A549 treated with CORT108297 at 1 μM for 4 hours (cell line): ENCODE measurements at places on chromosomes 12 and 14. TPM values are rescaled to one million over a fixed set of nuclear protein-coding genes. Genes with fewer than 3 reads are reported as not detected.

Gene RPL41
- total RNA-seq = 4,645 to 5,946 TPM (median 5,878 TPM) in 5 replicates

Gene ATXN3
- 21.2 to 45.6 TPM (median 24.4 TPM) in 5 replicates for total RNA-seq

Gene RBMS2
- 10.8 to 17.4 TPM (median 13.0 TPM) in 5 replicates for total RNA-seq

Gene PLA2G1B
- total RNA-seq = 0.24 TPM in 1 of 5 replicates, not detected in the others

Gene PSMB5
- 293 to 335 TPM (median 321 TPM) in 5 replicates for total RNA-seq

Gene RIC8B
- total RNA-seq = 9.0 to 10.6 TPM (median 9.6 TPM) in 5 replicates

Gene AICDA
- total RNA-seq = 0.05 to 0.13 TPM (median 0.11 TPM) in 4 of 5 replicates, not detected in the other

Gene PAPOLA
- 79.0 to 90.5 TPM (median 87.6 TPM) in 5 replicates for total RNA-seq

Gene FSCB
- total RNA-seq = not detected in 5 replicates

Gene APOF
- total RNA-seq = not detected in 5 replicates

Gene TMEM121
- total RNA-seq = 4.2 to 10.9 TPM (median 10.4 TPM) in 5 replicates

Gene LHX5
- total RNA-seq = 0.02 TPM in 1 of 5 replicates, not detected in the others

Gene SSPN
- total RNA-seq = 0.42 to 0.55 TPM (median 0.53 TPM) in 5 replicates

Gene CELA1
- not detected in 5 replicates for total RNA-seq

Gene EID3
- total RNA-seq = 7.6 to 9.9 TPM (median 8.1 TPM) in 5 replicates

Gene DEPDC4
- 1.2 to 1.8 TPM (median 1.3 TPM) in 5 replicates for total RNA-seq

Gene RNASE1
- 0.15 to 0.57 TPM (median 0.25 TPM) in 5 replicates for total RNA-seq

Gene RNU6-8
- not detected in 5 replicates for total RNA-seq

Gene SLC25A21
- 0.35 to 1.3 TPM (median 0.75 TPM) in 5 replicates for total RNA-seq

Gene SPX
- 1.9 to 2.9 TPM (median 2.5 TPM) in 5 replicates for total RNA-seq

Gene FBXO34
- 11.2 to 17.7 TPM (median 14.5 TPM) in 5 replicates for total RNA-seq

Gene MYH6
- not detected in 5 replicates for total RNA-seq

Gene BCL2L14
- not detected in 5 replicates for total RNA-seq

Gene WNT1
- 0.17 TPM in 1 of 5 replicates, not detected in the others for total RNA-seq

Gene GPR84
- not detected in 5 replicates for total RNA-seq

Gene KCNJ8
- 0.29 to 0.57 TPM (median 0.30 TPM) in 5 replicates for total RNA-seq

Gene KRT85
- total RNA-seq = 0.02 to 0.06 TPM (median 0.05 TPM) in 3 of 5 replicates, not detected in the others

Gene TAS2R7
- not detected in 5 replicates for total RNA-seq

Gene IRF9
- total RNA-seq = 17.6 to 21.5 TPM (median 19.7 TPM) in 5 replicates

Gene OR4E2
- total RNA-seq = not detected in 5 replicates

Gene DCAF5
- total RNA-seq = 14.8 to 19.6 TPM (median 17.9 TPM) in 5 replicates

Gene GUCY2C
- 0.02 TPM in 2 of 5 replicates, not detected in the others for total RNA-seq

Gene MYRFL
- total RNA-seq = 0.06 to 0.08 TPM (median 0.07 TPM) in 3 of 5 replicates, not detected in the others

Gene CACNA1C
- total RNA-seq = 0.02 to 0.15 TPM (median 0.09 TPM) in 3 of 5 replicates, not detected in the others

Gene MYF5
- total RNA-seq = not detected in 5 replicates

Gene CCDC38
- 0.06 to 0.15 TPM (median 0.09 TPM) in 5 replicates for total RNA-seq

Gene BRF1
- total RNA-seq = 24.5 to 29.9 TPM (median 29.6 TPM) in 5 replicates

Gene PLEKHG7
- total RNA-seq = 0.06 to 0.14 TPM (median 0.06 TPM) in 3 of 5 replicates, not detected in the others

Gene ADAM21
- 0.03 TPM in 1 of 5 replicates, not detected in the others for total RNA-seq

Gene VASH1
- 3.4 to 5.0 TPM (median 4.2 TPM) in 5 replicates for total RNA-seq

Gene PAX9
- 2.2 to 3.4 TPM (median 2.9 TPM) in 5 replicates for total RNA-seq

Gene C14orf39
- not detected in 5 replicates for total RNA-seq

Gene AQP2
- total RNA-seq = not detected in 5 replicates

Gene MON2
- 13.4 to 16.4 TPM (median 14.8 TPM) in 5 replicates for total RNA-seq

Gene STXBP6
- total RNA-seq = 1.4 to 2.2 TPM (median 1.9 TPM) in 5 replicates

Gene CAMKK2
- total RNA-seq = 19.6 to 28.6 TPM (median 26.0 TPM) in 5 replicates

Gene MFAP5
- 0.09 to 0.25 TPM (median 0.14 TPM) in 3 of 5 replicates, not detected in the others for total RNA-seq

Gene SRRM4
- not detected in 5 replicates for total RNA-seq

Gene RPS6KL1
- 0.22 to 0.65 TPM (median 0.47 TPM) in 5 replicates for total RNA-seq
